ENCODE measurements at places on chromosomes 12 and 14.
A peak's percentile ranks its signal among the peaks of the same experiment; 100 is the strongest.

GRCh38 chr14:100547633-100548294, 39.5 kb downstream of the BEGAIN start:
- peak; percentile 55 for DNase-seq

DNA sequence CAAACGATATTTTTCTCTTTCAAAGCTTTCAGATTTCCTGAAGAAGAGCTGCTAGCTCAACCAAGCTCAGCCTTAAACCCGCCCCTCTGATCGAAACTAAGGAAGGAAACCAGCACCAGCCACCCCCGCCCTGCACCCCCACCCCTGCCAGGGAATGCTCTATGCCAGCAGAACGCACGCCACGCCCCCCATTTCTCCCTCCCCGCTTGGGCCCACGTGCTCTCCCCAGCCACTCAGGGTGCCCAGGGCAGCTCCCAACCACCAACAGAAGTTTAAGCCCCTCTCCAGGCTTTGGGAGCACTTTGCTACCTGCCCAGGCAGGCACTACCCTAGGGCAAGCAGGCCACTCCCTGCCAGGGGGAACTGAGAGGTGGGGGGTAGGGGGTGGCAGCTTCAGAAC, 18.8 kb upstream of the KRT78 start:
- DNase-seq, result peak; percentile 92

DNA sequence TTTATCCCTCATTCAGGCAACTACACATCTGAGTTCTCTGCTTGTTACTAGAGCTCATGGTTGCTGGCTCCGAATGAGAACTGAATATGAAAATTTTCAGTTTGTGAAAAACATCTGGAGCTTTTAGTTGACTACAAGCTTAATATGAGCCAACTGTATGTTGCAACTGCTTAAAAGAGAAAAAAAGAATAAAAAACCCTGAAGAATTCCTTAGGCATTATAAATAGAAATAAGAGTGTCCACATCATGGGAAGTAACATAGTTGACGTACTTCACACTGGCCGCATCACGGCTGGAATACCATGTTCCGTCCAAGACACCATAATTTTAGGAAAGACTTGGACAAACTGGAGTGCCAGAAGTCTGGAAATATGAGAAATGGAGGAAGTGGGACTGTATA, 57.9 kb downstream of the PDE3A start:
- no peak for DNase-seq

DNA sequence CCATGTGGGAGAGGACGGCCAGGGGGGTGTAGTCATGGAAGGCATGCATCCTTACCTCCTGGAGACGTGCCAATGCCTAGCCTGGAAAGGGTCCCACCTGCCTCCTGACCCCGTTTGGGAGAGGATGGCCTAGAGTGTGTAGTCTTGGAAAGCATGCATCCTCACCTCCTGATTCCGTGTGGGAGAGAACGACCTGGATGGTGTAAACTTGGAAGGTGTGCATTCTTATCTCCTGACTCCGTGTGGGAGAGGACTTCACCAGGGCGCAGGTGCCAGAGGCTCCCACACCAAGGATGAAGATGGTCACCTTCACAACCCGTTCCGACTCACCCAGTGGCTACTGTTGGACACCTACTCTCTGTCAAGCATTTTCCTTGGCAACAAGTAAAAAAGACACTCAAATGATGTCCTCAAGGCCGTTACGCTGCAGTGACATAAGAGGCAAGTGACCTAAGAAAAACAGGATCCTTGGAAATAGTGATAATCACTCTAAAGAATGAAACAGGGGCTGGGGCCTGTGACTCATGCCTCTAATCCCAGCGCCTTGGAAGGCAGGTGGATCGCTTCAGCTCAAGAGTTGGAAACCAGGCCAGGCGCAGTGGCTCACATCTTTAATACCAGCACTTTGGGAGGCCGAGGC, 37.5 kb upstream of the FZD10 start:
- no peak for DNase-seq

- DNase-seq, result no peak
These were observed 5.0 kb downstream of the SUSD6 start for GRCh38 chr14:69616408-69616773.

DNA sequence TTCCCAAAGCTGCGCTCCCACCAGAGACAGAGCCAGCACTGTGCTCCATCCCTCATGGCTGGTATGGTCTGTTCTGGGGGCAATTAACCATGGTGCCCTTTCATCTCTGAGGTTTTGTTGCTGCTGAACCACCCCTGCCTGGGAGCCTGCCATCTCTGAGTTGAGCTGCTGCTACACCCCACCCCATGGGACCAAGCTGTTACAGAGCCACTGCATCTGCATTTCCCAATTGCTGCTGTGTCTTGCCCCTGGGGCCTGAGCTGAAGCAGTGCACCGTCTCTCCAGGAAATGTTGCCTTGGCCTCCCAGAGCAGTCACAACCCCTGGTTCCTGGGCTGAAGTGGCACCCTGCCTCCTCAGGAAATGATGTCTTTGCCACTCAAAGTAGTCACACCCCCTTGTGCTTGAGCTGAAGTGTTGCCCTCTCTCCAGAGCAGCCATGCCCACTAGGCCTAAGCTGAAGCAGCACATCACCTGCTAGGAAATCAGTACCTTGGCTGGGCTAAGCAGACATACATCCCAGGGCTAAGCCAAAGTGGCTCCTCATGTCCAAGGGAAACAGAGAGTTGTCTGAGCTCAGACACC, 140.3 kb downstream of the RERGL start:
- DNase-seq, result no peak

DNA sequence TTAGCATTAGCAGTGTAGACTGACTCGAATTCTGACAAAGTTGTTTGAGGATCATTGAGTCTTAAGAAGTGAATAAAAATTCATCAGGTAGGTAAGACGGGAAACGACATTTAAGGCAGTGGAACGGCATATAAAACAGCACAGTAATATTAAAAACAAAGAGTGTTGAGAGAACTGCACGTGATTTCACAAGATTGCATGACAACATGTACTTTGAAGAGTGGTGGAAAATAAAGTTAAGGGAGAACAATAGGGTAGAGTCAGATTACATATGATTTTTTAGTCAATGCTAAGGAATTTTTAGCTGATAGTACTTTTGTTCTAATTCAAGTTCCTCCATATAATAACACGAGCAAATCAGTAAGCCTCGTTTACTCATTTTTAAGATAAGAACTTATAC, 115.4 kb downstream of the SOX5 start:
- peak; percentile 41 for DNase-seq

- DNase-seq, result no peak
These were observed 2.7 kb downstream of the MYO1A start for GRCh38 chr12:57046947-57047890.

DNA sequence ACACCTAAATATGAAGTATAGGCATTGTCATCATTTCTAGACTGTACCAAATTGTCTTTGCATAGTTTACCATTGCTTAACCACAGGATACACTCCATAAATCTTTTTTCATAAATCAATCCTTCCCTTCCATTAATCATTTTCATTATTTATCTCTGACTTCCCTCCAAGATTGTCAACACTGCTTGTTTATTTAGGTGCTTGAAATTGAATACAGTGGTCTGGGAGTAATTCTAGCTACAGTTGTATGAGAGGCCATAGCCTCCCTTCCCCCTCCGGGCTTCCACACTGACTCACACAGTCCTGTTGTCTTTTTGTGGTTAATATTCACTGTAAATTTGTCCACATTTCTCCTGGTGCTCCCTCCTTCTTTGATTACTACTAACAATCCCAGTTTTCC, 114.2 kb upstream of the ARID2 start:
- DNase-seq, result peak; percentile 65

DNA sequence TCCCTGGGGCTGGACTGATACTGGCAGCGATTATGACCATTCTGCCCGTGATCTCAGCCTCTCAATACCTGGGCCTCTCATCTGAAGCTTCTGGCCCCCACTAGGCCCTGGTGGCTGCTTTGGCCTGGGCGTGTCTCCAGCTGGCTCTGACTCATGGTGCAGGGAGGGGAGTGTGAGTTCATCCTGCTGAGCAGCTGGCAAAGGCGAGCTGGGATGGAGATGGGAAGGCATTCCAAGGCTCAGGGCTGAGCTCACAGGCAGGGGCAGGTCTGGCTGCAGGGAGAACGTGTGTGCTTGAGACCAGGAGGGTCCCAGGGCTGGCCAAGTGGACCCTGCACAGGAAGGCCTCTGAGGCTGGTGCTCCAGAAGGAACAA, 221.8 kb downstream of the TMEM121 start:
- DNase-seq, result no peak

- peak; percentile 5 for DNase-seq
These were observed 27.7 kb downstream of the JKAMP start for GRCh38 chr14:59511916-59512575.

DNA sequence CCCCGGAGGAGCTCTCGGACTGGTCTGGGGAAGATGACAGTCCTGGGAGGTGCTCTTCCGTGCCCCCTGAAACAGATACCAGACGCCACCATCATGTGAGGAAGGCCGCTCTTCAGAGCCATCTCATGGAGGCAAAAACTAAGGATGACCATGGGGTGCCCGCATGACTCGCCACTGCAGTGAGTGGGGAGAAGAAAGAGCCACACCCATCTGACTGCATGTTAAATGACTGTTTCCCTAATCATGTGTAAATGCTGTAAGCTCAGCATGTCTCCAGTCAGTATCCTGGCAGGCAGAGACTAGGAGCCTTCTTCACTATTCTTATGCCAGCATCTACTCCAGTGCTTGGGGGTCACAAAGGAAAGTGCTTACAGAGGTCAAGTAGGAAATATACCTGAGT, 4.0 kb downstream of the STON2 start:
- peak; percentile 86 for DNase-seq

DNA sequence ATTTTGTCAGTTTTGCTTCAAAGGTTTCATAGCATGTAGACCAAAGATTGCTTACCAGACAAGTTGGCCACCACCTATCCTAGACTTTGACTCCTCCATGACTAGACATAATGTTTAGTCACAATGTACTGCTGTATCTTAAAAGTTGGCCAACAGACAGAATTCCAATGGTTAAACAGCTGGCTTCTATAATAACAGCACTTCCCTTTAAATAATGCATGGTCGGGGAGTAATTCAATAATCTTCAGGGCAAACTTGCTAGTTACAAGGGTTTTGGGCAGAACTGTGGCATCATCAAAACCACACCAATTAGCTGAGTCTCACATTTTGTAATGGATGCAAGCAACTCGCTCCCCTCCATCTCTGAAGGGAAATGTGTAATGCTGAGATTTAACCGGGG, 56.9 kb downstream of the IGF1 start:
- no peak for DNase-seq

DNA sequence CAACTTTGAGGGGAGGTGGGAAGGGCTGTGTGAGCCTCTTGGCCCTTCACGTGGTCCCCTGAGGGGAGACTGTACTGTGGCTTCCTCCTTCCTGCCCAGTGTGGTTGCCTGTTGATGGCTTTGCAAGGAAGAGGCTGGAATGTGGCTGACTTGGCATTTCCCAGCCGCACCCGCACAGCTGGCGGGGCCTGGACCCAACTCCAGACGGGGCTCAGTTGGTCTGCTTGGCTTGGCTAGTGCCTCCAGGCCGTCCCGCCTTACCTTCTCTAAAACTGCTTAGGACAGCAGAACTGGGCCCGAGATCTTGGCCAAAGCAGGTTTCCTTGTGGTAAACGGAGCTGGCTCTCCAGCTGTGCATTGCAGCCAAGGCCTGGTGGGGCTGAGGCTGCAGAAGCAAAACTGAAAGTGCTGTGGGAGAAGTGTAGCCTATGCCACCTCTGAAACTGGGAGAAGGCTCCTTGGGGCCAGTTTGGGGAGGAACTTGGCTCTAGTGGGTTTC, 139.5 kb downstream of the SMOC1 start:
- no peak for DNase-seq

DNA sequence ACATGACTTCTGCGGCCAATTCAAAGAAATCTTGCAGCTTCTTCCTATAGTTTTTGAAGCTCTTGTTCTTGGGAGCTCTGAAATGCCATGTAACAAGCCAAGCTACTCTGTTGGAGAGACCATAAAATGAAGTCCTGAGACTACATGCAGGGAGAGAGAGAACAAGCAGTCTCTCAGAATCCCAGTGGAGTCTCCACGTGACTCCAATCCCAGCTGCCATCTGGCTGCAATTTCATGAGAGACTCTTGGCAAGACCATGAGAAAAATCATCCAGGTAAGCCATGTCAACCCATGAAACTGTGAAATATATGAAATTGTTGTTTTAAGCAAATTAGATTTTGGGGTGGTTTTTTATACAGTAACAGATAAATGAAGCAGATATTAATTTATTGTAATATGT, 54.4 kb downstream of the KLRG1 start:
- DNase-seq, result no peak

GRCh38 chr12:68175557-68176061, 16.1 kb upstream of the IFNG start:
- DNase-seq, result no peak

GRCh38 chr12:5473076-5473782, 41.3 kb downstream of the NTF3 start:
- peak; percentile 3 for DNase-seq

DNA sequence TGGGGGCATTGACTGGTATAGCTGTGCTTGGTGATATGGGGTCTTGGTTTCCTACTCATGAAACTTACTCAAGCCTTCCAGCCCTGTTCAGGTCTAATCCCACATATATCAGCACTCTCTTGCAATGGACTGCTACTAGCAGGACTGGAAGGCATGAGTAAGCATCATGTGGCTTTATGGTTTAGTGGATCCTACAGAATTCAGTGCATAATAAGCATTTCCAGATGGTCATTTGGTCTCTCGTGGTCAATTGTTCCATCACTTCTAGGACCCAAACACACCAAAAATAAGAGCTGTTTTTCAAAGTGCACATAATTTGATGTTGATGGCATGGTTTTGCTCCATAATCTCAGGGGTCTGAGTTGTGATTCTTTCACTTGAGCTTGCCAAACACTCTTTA, 114.4 kb downstream of the LMNTD1 start:
- DNase-seq, result no peak

DNA sequence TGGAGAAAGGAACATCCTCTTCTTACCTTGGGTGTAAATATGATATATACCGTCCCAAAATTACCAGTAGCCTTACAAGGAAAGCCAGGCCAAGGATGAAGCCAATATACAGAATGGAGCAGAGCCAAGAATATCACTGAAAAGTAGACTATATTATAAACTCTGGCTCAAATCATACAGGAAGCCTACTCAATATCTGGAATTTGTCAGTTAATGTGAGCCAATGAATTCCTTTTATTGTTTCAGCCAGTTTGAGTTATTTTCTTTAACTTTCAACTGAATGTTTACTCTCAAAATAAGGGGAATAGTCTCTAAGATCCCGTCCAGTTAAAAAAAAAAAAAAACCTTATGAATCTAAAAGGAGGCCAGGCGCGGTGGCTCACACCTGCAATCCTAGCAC, 9.8 kb upstream of the DENND5B start:
- no peak for DNase-seq

- peak; percentile 50 for DNase-seq
These were observed 197.7 kb upstream of the CNOT2 start for GRCh38 chr12:70045514-70045913.

- DNase-seq, result peak; percentile 49
These were observed 163.7 kb downstream of the MYRFL start for GRCh38 chr12:69988481-69989321.

- DNase-seq, result no peak
These were observed 254.6 kb downstream of the SEC23A start for GRCh38 chr14:38848243-38848935.

GRCh38 chr14:52801014-52801712, 9.8 kb upstream of the GNPNAT1 start:
- peak; percentile 68 for DNase-seq

All from bronchial epithelial cell (primary cell).